ENCODE measurements at places on chromosomes 2 and 18.

DNA sequence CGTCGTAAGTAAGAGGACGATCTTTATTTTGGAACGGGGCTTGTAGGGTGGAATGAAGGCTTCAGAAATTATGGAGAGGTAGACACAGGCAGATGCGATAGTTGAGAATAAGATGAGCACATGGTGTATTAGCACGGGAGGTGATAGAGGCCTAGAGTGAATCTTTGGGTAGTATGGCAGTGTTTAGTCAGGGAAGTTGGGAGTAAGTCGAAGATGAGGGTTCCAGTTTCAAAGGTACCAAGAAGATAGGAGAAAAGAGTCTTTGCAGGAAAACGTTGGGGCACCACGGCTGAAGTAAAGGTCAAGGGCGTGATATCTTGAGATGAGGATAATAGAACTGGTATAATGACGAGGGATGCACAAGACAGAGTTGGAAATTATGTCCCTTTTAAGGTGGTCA is 654 bp downstream of the PIK3C3 start:
- no peak for DNase-seq

- DNase-seq, result no peak
These were observed 21.7 kb downstream of the PKDCC start for GRCh38 chr2:42069568-42069967.

- no peak for DNase-seq
These were observed 507.6 kb upstream of the TNP1 start for GRCh38 chr2:217367464-217367863.

DNA sequence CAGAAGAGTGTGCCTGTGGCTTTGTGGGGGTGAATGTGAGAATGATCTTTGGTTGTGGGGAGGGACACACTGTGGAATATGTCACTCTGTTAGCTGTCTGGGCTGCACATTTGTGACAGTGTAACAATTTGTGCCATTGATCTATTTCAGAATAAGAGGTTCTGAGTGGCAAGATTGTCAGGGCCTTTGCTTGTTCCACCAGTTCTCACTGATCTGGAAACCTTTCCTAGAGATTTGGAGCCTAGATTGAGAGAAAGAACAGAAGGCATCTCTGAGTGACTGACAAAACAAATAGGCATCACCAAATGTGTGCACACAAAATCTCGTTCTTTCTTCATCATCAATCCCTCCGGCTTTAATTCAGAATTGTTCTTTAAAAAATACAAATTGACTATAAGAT is 153.6 kb downstream of the KLHL29 start:
- no peak for DNase-seq

- DNase-seq, result peak; percentile 38
These were observed 57.4 kb downstream of the SP100 start for GRCh38 chr2:230473378-230473777.

DNA sequence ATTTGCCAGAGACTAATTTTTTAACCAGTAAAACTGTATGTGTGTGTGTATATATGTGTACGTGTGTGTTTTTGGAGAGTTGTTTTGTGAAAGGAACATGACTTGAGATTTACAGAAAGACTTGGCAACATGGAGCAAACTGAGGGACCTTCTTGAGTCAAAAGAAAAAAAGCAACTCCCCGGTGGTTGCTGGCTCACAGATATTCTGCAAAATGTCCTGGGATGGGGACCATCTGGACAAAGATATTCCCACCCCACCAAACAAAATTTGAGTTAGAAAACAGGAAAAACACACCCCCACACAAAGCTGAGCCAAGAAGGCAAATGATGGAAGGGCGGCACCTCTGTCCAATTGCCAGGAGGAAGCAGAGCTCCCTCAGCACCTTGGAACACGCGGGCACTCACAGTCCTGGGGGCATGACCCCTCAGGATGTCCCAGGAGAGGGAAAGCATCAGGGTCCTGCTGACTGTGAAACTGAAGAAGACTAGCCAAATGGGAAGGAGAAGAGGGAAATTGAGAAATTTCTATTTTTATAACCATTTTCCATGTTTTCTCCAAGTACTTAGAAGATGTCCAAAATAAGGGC is 290.2 kb upstream of the ACVR2A start:
- DNase-seq, result no peak

All from activated CD4-positive, alpha-beta T cell treated with anti-CD3 and anti-CD28 coated beads, Interleukin-2, amount 10 ng/mL, durations not matched to agents 7 days and 5 days (primary cell).